Esophagus squamous epithelium (tissue), 5 donors: ENCODE measurements at places on chromosomes 6 and 20.

GRCh38 chr6:119273272-119274196 is 76.0 kb downstream of the MAN1A1 start:
- no peak for DNase-seq

DNA sequence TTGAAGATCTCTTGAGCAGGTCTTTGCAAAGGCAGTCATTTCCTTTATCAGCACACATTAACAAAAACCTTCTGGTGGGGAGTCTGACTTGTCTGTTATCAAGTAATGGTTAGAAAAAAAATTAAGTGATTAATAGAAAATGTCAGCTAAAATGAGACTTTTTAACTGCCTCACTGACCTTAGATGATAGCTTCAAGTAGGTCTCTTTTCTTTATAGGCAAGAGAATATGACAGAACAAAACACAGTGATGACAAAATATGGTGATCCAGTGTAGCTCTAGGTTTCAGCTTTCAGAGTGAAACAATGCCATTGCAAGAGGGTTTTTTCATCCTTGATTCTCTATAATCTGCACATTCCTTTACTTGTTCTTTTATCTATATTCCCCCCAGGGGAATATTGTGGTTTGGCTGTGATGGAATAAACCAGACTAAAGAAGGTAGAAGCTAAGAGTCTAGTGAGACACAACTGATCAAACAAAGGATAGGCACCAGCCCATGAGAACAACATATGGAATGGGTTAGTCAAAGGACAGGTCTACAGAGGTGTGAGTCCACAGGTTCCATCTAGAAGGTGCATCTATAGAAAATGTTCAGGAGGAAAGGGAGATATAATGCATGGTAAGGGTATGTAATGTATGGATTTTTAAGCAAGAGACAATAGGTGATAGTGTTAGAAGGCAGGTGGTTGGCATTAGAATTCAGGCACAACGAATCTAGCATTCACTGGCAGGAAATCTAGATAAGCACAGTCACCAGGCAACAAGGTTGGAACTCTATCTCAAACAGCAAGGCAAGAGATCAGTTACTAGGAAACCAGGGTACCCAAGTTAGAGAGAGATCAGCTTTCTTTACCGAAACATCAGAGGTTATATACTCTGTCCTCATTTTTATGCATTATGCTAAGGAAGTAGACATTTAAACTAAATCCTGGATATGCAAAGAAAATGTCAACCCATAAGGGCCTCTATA is 228.9 kb upstream of the SMLR1 start:
- DNase-seq, result no peak

DNA sequence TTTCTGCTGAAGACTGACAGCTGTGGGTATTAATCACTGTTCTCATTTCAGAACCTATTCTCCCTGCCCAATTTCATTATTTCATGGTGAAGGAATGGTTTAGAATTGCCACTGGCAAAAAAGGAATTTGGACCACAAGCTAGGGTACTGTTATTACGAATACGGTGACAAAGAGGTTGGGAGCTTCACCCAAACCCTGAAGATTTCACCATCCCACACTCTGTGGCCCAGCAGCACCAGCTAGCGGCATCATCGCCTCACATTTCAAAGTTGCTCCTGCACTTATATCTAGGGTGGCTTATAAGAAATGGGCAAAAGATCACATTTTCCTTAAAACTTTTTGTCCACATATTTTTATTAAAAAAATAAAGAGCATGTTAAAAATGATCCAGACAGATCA is 236.1 kb downstream of the SYNDIG1 start:
- no peak for DNase-seq

GRCh38 chr6:33812669-33813068 is 8.9 kb upstream of the MLN start:
- no peak for DNase-seq

GRCh38 chr6:113642714-113643406 is 214.3 kb upstream of the MARCKS start:
- no peak for DNase-seq

GRCh38 chr6:162942866-162943265 is 215.1 kb downstream of the PACRG start:
- DNase-seq, result no peak

DNA sequence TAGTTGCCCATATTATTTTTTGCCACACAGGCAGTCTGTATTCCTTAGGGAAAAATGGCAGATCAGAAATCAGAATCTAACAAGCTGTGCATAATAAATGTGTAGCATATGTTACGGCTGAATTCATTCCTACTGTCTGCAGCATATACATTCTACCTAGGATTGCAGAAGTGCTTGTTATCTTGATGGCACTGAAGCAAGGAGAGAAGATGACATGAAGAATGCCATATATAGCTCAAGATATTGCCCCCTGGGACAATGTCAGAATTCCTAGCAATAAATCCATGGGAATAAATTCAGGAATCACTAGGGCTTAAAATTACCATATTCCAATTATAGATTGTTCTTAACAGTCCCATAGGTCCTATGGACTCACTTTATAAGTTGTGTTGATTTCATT is 293.0 kb upstream of the CNR1 start:
- no peak for DNase-seq

GRCh38 chr20:61555566-61555965 is 303.5 kb downstream of the CDH4 start:
- DNase-seq, result no peak

DNA sequence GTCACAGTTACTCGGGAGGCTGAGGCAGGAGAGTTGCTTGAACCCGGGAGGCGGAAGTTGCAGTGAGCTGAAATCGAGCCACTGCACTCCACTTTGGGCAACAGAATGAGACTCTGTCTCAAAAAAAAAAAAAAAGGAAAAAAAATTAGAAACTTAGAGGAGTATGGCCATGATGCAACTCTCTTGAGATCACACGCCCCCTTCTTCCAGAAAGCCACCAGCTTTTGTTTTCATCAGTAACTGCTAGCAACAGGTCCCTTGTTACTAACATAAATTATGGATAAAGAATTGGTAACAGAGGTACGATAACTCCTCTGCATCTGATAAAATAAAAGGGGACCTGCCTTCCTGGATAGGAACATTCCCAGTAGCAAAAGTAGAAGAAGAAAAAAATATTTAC is 308.2 kb downstream of the CD83 start:
- DNase-seq, result no peak

DNA sequence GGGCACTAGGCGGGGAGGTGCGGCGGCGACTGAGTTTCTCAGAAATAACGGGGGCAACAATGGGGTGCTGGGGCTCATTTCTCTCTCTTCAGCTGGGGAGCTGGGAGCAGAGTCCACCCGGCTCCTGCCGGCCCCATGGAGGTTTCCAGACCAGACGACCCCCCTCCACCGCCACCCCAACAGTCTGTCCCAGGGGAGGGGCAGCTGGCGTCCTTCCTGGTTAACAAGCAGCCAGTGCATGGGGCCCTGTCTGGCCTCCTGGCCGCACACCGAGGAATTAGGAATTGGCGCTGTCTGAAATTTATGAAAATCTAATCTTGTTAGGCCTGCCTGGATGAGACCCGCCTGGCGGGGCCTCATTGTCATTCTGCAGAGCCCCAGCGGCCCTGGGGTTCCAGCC is 42.4 kb downstream of the PMEPA1 start:
- no peak for DNase-seq

GRCh38 chr6:22886650-22887581 is 317.6 kb downstream of the HDGFL1 start:
- no peak for DNase-seq

GRCh38 chr6:89414215-89414614 is 2.1 kb upstream of the RRAGD start:
- DNase-seq, result no peak
